Iris pigment epithelial cell (primary cell): ENCODE measurements at places on chromosomes 11 and 22.

- DNase-seq, result peak; percentile 20
Measured at GRCh38 chr11:86277741-86278140, 24.3 kb upstream of the HIKESHI start.

DNA sequence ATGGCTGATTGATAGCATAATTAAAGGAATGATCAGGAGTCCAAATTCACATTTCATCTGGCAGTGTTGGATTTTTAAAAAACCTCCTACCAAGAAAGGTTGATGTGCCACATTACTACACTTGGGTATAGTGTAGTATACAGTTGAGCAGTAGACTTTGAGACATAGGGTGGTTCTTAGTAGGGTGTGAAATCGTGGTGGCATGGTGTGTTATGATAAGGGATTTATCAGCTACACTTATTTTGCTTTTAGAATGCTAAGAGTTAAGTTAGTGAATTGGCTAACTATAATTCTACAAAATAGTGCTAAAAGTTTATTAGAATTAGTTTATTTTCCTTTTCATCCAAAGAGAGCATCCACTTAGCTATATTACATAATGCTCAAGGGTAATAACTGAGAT is 13.1 kb downstream of the TBCEL start:
- DNase-seq, result no peak

- DNase-seq, result peak; percentile 90
Measured at GRCh38 chr11:33723238-33723881, 12.9 kb downstream of the CD59 start.

DNA sequence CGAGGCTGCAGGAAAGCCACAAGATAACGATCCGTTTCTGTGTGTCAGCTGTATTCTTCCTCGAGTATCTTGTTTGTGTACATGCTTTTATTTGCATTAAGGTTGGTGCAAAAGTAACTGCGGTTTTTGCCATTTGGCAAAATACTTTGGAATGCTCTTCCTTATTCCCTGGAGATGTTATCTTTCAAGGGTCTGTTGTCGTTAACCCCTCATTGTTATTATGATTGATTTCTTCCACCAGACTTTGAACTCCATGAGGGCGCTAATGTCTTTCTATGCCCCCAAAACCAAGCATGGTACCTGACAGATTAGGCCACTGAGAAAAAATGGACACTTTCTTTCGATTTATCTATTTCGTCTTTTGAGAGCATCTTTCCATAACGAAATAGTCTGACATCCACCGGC is 563 bp upstream of the PSMA1 start:
- no peak for DNase-seq

DNA sequence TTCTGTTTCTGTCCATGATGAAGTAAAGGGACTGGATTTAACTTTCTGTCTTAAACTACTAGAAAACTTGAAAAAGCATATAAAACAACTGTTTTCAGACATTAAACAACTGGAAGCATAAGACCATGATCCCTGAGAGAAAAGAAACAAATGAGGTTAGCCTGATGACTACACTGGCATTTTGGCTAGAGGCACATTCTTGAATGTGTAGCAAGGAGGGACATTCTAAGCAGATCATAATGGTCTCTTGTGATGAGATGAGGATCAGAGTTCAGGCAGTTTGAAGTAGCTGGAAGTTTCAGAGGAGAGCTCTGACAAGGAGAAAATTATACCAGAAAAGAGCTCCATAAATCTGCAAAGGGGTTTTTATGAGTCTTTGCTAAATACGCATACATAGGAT is 75.4 kb downstream of the AASDHPPT start:
- peak; percentile 22 for DNase-seq

GRCh38 chr22:36417281-36417686 is 29.5 kb upstream of the MYH9 start:
- no peak for DNase-seq

- DNase-seq, result peak; percentile 92
Measured at GRCh38 chr11:74754507-74755252, 6.0 kb downstream of the RNF169 start.

- no peak for DNase-seq
Measured at GRCh38 chr11:65646288-65646957, 8.5 kb downstream of the SIPA1 start.

- DNase-seq, result no peak
Measured at GRCh38 chr11:61964058-61964665, 3.3 kb downstream of the FTH1 start.

DNA sequence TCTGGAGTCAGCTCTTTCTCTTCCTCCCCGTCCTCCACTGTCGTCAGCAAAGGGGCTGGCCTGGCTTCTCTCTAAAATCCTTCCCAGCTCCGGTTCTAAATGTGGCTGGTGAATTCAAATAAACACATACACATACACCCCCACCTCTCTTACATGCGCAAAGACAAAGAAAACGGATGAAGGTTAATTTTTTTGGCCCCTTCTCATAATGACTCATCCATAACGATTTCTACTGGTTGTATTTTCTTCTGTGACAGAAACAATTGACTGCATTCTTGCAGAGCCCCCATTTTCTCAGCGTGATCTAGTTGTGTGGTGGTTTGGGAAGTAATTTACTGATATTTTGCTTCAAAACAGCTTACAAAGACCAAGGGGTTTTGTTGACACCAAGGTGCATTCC is 130.0 kb upstream of the NTM start:
- DNase-seq, result no peak
